ENCODE measurements at places on chromosomes 5 and 9.

- DNase-seq: peak; percentile 25
Observed at GRCh38 chr9:75027187-75028107, 646 bp downstream of the CARNMT1 start.

DNA sequence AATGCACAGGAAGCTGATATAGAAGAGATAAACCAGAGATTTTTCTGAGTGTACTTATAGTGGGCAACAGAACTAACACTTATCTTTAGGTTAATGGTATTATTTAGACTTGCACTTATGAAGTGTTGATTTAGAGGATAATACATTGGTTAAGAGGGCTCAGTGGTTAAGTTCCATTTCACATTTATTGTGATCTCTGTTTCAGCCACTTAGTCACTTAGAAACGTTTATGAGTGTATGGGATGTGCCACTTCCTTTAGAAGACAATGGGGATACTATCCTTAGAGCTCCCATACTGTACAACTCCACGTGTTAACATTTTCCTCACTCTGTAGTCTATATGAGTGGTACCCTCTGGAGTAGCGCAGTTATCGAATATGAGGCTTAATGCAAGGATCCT, 57.5 kb downstream of the PIP5K1B start:
- no peak for DNase-seq

GRCh38 chr5:172646716-172647285, 5.7 kb downstream of the NEURL1B start:
- no peak for DNase-seq

GRCh38 chr5:177049285-177049684, 26.8 kb downstream of the ZNF346 start:
- no peak for DNase-seq

DNA sequence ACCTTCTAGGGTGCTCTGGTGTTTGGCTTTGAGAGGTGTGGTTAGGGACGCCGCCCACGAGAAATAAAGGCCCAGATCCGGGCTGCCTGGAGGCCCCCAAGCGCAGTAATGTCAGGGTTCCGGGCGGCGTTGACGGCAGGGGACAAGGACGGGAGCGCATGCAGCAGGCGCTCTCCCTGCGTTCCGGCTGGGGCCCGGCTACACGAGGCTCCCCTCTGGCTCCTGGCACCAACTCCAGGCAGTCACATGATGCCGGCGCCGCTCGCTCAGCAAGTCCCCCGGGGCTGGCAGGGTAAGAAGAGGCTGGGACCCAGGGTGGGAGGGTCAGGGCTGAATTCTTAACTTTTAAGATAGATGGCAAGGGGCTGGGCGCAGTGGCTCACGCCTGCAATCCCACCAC, 28.1 kb downstream of the UBTD2 start:
- DNase-seq: no peak

DNA sequence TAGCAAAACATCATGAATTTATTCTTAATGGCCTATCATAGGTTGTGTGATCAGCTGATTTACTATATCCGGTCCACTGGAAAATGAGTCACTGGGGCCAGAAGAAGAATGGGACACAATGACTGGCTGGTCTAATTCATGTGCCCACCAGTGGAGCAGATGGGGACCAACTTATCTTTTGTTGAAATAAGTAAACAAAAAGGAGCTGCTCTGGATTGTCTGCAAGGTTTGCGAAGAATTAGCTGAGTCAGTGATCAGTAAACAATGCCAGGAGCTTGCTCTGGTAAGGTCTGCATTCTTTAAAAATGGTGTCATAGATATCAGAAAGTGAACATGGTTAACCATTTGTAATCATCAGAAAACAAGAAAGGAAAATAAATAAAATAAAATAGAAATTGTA, 128.0 kb downstream of the RASEF start:
- no peak for DNase-seq

- no peak for DNase-seq
Observed at GRCh38 chr9:116928884-116929283, 241.8 kb downstream of the TRIM32 start.

- no peak for DNase-seq
Observed at GRCh38 chr9:90290716-90291485, 351.7 kb downstream of the DIRAS2 start.

- DNase-seq: no peak
Observed at GRCh38 chr5:75335486-75335885, 1.5 kb upstream of the HMGCR start.

DNA sequence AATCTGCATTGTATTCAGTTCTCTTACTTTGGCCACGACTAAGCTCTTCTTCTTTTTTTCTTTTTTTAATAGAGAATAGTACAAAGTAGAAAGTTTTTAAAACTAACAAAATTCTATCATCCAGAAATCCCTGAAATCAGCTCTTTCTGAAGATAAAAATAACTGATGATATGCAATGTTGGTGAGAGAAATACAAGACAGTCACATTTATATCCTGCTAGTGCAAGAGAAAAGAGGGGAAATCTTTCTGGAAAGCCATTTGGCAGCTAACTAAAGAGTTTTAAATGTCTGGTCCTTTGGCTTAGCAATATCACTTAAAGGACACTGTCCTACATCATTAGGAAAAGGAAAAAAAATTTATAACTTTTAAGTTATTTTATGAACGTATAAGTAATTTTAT, 27.0 kb upstream of the FREM1 start:
- no peak for DNase-seq

DNA sequence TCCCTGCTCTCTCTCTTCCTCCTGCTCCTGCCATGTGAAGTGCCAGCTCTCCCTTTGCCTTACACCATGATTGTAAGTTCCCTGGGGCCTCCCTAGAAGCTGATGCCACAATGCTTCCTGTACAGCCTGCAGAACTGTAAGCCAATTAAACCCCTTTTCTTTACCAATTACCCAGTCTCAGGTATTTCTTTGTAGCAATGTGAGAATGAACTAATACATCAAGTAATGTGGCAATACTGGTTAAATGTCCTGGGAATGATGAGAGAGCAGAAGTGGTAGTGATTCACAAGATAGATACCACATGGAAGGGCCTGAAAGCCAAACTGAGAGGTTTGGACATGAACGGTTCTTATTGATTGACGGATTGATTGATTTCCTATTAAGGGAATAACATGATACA, 62.6 kb upstream of the IL12B start:
- no peak for DNase-seq

- DNase-seq: no peak
Observed at GRCh38 chr5:43190755-43191603, 1.0 kb upstream of the NIM1K start.

GRCh38 chr9:123654218-123654993, 275.5 kb downstream of the DENND1A start:
- DNase-seq: no peak

DNA sequence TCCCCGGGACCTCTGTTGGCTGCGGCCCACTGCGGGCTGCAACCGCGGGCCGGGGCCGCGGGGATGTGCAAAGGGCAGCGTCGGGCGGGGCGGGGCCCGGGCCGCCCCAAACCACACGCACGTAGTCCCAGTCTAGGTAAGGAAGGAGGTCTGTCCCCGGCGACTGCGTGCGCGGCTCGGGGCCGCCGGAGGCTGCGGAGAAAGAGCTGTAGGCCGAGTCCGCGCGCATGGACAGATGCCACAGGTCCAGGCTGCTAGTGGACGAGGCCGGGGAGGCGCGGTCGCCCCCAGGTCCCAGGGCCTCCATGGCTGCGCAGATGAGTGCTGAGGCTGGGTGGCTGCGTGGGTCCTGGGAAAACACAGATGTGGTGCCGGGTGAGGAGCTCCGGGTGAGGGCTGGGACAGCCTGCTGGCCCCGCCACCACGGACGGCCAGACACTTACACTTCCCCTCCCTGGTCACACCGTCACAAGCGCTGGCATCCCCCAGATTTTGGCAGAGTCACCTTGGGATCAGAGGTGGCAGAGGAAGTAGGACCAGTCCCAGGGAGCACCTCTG, 4.5 kb downstream of the SHROOM1 start:
- DNase-seq: no peak

DNA sequence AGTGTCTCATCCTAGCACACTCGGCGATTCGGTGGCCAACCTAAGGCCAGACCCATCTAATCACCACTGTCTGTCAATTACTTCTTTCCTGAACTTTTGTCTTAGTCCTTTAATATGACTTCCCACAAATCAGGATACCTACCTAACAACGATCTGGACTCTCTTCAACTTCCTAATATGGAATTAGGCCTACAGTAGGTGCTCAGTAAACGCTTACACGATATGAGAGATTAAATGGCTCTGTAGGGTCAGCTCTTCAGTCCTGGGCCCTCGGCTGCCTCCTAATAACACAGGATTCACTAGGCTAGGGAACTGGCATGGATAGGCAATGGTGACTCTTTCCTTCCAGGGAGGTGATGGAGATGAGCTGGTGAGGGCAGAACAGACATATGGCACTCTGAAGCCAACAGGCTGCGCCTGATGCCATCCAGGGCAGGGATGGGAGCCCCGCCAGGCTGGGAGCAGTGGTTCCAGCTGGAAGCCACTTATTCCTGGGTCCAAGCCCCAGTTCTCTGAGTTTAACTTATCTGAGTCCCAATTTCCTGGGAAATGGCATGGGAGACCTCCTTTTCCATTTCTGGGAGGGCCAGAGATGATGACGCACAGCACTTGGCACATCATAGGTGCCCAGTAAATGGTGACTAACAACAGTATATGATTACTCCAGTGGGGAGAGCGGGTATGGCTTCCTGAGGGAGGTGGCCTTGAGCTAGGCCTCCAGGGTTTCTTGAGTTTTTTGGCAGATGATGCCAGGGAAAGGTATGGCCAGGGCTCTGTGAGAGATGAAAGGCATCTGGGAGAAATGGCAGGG, 7.3 kb downstream of the PDGFRB start:
- no peak for DNase-seq

GRCh38 chr9:77856615-77857014, 175.0 kb downstream of the GNAQ start:
- no peak for DNase-seq

GRCh38 chr5:1414311-1415058, 30.8 kb downstream of the SLC6A3 start:
- DNase-seq: no peak

- DNase-seq: no peak
Observed at GRCh38 chr9:135463140-135463539, 16.4 kb upstream of the PPP1R26 start.

- DNase-seq: no peak
Observed at GRCh38 chr5:15737036-15737821, 237.2 kb downstream of the FBXL7 start.

DNA sequence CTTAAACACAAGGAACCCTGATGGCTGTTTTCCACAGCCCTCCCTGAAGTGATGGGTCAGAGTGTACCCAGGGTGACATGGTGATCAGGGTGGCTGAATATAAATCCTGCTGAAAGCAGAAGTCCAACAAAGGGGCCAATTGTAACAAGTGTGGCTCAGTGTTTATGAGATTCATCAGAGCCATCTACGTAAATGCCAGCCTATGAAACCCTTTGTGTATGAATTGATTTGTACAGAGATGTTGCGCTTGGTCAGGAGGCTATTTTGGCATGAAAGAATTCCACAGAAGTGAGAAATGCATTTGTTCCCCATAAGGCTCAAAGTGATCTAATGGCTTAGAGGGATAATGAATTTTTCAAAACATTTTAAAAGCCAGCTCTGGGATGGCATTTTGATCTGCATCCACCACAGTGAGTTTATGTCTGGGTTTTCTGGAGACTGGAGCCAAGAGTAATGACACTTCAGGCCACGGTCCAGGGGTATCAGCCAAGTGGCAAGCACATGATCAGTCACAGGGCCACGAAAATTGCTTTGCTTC, 12.4 kb downstream of the PRUNE2 start:
- DNase-seq: no peak

- DNase-seq: no peak
Observed at GRCh38 chr5:123438902-123439301, 15.7 kb upstream of the CEP120 start.

- DNase-seq: no peak
Observed at GRCh38 chr5:180646289-180646962, 3.0 kb downstream of the FLT4 start.

- no peak for DNase-seq
Observed at GRCh38 chr9:93133681-93134014, 403 bp downstream of the NINJ1 start.

- no peak for DNase-seq
Observed at GRCh38 chr9:20500101-20500500, 122.2 kb downstream of the MLLT3 start.

DNA sequence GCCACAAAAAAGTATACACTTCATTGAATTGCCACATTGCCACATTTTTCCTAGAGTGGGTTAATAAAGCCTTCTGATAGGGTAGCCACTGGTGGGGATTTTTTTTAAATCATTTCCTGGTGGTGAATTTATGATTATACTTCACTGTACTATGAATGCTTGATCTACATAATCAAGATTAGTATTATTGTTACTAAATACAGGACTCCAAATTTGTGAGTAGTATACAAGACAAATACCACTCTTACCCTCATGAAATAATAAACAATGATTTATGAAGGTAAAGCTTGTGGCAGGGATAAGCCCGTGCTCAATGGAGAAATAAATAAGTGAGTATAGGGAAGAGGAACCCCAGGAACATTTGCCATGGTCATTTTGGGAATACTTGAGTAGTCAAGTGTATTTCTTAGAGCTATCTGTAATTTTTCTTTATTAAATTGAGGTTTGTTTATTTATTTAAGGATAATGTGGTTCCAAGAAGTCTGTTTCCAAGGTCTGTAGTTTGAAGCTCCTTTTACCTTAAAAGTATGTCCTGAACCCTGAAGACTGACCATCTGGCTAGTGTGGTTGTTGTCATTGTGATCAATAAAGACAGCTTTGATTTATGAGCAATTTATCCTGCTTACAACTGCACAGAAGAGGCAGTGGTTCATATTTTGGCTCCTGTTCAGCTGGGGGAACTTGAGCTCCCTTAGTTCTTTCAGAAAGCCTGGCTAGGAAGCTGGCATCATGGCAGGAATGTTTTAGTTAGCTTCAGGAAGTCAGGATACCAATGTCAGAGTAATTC, 118.6 kb downstream of the ZSWIM6 start:
- no peak for DNase-seq

- no peak for DNase-seq
Observed at GRCh38 chr5:42836070-42836769, 24.5 kb upstream of the SELENOP start.

DNA sequence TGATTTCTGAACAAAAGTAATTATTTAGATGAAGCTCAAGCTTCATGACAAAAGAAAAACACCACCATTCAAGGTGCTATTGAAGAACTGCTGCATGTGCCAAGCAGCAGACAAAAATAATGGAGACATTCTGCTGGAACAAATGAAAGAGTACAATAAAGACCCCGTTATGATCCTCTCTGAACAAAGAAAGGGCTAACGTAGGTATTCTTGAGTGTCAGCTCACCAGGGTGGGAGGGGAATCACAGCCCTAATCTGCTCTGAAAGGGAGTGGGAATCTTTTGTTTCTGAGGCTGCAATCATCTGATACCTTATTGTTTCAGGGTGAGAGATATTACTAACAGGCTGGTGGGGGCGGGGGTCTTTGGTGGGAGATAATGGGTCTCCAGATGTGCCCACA, 15.4 kb downstream of the CEMIP2 start:
- no peak for DNase-seq

DNA sequence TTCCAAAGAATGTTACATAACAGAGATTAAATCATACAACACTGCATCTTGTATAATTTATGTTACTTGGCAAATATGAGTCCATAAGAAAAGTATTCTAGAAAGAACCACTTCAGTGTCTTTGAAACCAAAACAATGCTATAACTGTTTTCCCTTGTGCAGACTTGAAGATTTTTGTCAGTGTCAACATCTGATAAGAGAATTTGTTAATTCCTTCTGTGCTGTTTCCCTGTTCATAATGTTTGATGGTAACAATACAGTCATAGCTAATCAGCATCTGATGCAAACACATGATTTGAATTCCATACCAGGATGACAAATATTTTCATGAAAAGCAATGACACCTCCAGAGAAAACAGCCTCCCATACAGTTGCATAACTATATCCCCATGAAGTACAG, 306.8 kb downstream of the SEMA5A start:
- DNase-seq: no peak

GRCh38 chr9:13437866-13438265, 158.4 kb upstream of the MPDZ start:
- no peak for DNase-seq

Data from activated CD4-positive, CD25-positive, alpha-beta regulatory T cell (primary cell).